ENCODE measurements at places on chromosomes 2 and 18.

DNA sequence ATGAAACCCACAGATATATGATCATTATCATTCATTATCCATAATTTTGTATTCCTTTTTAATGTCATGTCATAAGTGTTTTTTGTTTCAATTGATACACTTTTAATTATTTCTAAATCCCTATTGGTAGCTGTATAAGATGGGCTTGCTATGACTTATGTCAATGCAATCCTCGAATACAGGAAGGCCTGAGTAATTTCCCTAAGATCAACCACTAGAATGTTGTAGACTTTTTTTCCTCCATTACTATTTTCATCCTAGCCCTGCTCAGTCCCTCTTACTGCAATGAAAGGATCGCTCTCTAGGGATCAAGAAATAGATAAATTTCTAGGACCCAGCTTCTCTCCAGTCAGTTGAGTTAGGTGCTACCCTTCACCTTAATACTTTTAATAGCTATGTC, 186.3 kb downstream of the KCNE4 start:
- DNase-seq: no peak

- no peak for DNase-seq
These were observed 200.2 kb downstream of the TPGS2 start for GRCh38 chr18:36628435-36629137.

DNA sequence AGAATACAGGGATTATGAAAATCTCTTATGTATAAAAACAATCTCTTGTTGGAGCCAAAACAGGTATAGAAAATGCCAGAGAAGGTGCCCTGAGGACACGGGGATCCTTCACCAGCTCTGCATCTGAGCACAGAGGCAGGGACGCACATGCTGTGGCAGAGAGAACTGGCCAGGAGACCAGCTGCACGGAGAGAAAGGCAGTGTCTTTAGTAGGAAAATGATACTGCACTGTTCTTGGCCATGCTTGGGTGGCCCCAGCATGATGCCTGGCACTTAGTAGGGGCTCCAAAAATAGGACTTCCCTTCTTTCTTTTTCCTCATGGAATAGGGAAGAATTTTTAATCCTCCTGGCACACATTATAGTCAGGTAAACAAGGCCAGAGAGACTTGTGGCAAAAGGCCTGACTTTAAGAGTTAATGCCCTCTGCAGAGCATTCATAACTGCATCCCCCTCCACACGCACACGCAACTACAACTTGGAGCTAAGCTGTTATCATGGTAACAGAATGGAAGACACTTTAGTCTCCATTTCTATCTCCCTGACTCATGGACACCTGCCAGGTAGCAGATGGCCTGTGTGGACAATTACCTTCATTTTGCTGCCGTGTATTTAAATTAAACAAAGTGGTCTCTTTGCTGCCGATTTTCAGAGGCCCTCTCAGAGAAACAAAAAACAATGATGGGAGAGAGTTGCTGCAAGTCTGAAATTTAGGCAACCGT, 59.7 kb upstream of the DNMT3A start:
- DNase-seq: no peak

DNA sequence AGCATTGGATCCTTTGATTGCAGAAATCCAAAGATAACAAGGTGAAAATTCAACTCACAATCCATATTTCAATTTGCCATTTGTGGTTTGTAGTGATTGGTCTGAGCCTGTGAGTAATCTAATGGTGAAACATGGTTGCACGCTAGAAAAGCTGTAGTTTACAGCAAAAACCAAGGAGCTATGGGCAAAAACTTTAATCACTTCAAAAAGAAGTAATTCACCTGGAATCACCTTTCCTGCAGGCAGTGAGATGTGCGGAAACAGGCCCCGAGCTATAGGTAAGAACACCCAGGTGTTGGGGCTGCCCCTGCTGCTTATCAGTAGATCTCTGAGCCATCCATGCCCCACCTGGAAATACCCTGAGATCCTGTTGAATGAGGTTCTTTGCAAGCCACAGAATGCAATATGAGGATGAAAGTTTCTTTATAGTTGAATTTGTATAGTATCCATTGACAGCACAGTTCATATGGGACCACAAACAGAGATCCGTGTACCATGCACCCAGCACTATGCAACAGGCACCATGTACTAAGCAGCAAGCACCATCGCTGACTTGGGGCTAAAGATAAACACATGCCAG, 208.2 kb downstream of the SPP2 start:
- no peak for DNase-seq

GRCh38 chr2:111663471-111664274, 220.3 kb downstream of the ANAPC1 start:
- DNase-seq: no peak

GRCh38 chr18:57771193-57771592, 31.9 kb downstream of the ATP8B1 start:
- no peak for DNase-seq

- no peak for DNase-seq
These were observed 213.8 kb downstream of the HRH4 start for GRCh38 chr18:24674200-24674599.

DNA sequence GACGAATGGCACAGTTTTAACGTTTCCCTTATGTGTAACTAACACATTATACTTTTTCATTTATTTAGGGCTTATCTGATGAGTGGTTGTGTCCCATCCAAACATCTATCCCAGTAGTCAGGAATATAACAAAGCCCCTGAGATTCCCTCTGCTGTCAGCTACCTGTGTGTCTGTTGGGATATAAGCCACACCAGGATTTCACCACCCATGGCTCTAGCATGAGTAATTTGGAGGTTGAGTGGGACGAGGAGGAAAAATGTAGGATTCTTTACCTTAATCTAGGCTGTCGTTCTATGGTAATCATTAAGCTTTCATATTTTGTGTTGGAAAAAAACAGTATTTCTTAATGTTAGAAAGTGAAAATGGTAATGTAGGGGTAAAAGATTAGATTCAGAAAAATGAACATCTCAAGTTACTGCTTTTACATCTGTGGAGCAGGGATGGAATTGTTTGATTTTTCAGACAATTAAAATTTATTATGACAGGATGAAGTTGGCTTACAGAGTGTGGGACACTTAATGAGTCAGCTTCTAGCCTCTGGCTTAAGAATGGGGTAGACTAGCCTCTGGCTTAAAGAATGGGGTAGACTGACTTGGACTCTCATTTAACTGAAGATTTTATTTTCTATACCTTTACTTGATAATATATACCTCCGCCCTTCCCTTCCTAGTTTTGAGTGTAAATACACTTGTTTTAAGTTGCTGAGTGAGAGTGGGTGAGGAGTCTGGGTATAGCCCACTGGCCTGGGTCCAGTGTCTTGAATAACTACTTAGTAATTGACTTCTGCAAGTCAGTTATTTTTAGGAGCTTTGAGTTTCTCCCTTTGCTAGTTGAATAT, 88.5 kb upstream of the RANBP2 start:
- no peak for DNase-seq

DNA sequence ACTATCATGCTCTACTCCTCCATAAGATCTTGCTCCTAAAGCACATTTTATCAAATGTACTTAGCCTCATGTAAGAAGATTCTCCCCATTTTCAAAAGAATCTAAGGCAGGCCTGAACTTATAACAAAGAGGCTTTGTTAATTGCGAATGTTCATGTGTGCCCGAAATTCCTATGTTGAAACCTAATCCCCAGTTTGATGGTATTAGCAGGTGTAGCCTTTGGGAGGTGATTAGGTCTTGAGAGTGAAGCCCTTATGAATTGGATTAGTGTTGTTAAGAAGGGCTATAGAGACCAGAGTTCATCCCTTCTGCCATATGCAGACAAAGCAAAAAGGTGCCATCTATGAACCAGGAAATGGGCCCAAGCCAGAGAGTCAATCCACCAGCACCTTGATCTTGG, 234.5 kb downstream of the PAX3 start:
- no peak for DNase-seq

GRCh38 chr2:48824116-48824515, 68.6 kb upstream of the LHCGR start:
- DNase-seq: no peak

DNA sequence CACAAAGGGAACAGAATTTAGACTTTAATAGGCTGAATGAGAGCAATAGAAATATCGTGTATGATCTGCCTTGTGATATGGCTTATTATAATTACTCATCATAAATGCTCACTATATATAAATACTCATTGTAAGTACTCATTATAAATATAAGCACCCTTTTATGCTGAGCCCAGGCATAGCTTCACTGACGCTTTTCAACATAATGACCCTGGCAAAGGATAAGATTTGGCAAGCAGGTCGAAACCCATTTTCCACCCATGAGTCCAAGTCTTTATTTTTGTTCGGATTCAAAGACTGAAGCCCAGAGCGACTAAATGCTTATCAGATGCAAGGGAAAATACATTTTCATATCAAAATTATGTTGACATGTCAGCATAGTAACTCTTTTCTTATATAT, 500.4 kb downstream of the SLC4A3 start:
- no peak for DNase-seq

- no peak for DNase-seq
These were observed 17.0 kb upstream of the RBMS1 start for GRCh38 chr2:160510617-160511016.

GRCh38 chr2:42214669-42215068, 45.5 kb downstream of the EML4 start:
- DNase-seq: no peak

DNA sequence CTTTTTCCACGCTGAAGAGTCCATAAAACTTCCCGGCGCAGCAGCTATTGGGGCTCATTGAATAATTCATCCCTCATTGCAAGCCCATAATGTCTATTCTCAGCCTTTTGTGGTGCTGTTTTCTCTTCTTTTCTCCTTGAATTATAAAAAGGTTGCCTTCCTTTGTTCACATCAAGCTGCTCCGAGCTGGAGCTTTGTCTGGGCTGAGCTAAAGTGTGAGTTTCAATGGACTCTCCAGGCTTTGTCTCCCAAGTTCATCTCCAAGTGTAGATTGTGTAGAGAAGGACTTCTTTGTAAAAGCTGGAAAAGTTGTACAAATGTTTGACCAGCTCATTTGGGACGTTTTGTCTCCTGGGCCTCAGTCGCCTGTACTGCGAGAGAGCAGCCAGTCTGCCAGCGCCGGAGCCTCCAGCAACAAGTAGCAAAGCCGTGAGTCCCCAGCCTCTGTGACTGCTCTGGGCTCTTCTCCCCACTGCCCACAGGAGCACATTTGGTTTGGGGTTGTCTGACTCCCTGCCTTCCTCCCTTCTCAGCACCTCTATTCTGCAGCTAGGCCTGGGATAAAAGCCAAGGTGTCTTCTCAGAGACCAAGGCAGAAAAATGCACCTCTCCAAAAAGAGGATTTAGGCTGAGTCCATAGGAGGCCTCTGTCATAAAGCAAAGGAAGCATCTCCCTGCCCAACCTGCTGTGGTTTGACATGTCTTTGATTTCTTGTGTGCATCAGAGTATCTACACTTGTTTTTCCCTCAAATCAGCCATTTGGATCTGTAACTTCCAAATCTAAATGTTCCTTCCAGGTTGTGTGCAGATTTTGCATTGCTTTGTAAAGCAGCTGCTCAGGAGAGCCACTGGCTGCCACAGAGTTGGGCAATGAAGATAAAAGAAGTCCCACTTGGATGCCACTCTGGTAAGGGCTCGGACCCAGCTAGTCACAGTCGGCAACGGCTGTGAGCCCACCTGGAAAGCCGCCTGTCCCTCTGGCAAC, 6.4 kb downstream of the PAX3 start:
- DNase-seq: no peak

DNA sequence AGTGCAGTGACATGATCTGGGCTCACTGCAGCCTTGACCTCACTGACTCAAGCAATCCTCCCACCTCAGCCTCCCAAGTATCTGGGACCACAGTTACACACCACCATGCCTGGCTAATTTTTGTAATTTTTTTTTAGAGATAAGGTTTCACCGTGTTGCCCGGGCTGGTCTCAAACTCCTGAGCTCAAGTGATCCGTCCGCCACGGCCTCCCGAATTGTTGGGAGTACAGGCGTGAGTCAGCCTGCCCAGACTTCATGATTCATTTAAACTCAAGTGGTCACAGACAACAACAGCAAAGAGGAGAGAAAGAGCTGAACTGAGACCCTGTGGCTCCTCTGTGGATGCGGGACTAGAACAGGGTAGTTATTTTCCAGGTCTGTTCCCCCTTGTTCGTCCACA, 83.0 kb downstream of the TSHZ1 start:
- no peak for DNase-seq

DNA sequence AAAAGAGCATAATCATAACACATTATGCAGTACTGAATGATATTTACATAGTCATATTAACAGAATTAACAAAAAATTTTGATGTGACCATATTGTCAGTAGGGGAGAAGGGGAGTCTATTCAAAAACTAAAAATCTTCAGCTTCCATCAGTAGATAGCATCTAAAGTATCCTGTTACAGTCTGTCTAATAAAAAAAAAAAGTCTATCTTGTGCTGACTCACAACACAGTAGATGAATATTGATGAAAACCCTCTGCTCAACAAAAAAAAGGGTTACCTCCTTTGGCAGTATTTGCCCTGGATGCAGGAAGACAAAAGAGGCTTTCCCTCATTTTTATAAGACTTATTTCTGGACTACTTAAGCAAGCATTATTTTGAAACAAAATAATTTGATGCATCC, 27.3 kb downstream of the GRB14 start:
- no peak for DNase-seq

GRCh38 chr2:32277363-32277673, 386 bp upstream of the YIPF4 start:
- DNase-seq: no peak

GRCh38 chr18:63180971-63181376, 138.6 kb downstream of the BCL2 start:
- no peak for DNase-seq

GRCh38 chr2:204669382-204669781, 124.1 kb downstream of the PARD3B start:
- DNase-seq: no peak

- DNase-seq: no peak
These were observed 14.8 kb downstream of the SERPINE2 start for GRCh38 chr2:224024270-224024669.

- DNase-seq: no peak
These were observed 88.9 kb downstream of the TMEM185B start for GRCh38 chr2:120134263-120134662.

DNA sequence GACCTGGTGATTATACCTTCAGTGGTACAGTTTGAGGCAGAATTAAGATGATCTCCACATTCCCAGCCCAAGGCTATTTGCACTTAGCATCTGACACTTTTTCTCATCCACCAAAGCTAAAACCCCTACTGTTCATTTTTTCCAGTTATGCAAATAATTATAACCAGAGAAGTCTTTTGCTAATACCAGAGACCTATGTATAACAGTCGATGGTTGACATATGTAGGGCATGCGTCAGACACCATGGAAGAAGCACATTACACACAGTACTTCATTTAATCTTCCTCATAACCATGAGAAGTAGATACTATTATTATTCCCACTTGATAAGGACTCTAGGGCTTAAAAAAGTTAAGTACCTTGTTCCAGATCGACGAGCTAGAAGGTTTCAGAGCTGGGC, 36.5 kb downstream of the AP1S3 start:
- DNase-seq: no peak

- no peak for DNase-seq
These were observed 22.6 kb downstream of the SNRPD1 start for GRCh38 chr18:21634588-21635199.

GRCh38 chr2:16381511-16381910, 284.1 kb downstream of the CYRIA start:
- DNase-seq: no peak
